ENCODE measurements at places on chromosomes 1 and 21.

DNA sequence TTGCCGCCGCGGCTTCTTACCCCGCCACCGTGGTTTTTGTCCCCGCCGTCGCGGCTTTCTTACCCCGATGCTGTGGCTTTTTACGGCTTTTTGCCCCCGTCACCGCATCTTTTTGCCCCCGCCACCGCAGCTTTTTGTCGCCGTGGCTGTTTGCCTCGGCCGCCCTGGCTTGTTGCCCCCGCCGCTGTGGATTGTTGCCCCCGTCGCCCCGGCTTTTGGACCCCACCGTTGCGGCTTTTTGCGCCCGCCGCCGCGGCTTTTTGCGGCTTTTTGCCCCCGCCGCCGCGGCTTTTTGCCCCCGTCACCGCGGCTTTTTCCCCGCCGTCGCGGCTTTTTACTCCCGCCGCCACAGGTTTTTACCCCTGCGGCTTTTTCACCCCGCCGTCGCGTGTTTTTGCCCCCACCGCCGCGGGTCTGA lies 3934.3 kb downstream of the SRGAP2C start:
- DNase-seq, result no peak

- no peak for DNase-seq
Measured at GRCh38 chr1:220339581-220339980, 67.3 kb upstream of the RAB3GAP2 start.

DNA sequence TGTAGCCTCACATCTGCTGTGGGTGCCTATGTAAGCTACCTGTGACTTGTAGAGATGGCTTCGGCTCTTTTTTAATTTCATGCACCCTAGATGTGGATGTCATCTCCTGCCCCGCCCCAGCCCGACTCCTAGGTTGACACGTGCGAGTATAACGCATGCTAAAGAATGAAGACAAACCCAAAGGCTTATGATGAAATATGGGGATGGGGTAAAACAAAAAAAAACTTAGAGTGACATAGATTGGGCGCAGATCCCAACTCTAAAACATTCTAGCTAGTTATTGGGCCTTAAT lies 613 bp upstream of the ERO1B start:
- no peak for DNase-seq

GRCh38 chr1:77355010-77355409 lies 73.2 kb downstream of the AK5 start:
- no peak for DNase-seq

DNA sequence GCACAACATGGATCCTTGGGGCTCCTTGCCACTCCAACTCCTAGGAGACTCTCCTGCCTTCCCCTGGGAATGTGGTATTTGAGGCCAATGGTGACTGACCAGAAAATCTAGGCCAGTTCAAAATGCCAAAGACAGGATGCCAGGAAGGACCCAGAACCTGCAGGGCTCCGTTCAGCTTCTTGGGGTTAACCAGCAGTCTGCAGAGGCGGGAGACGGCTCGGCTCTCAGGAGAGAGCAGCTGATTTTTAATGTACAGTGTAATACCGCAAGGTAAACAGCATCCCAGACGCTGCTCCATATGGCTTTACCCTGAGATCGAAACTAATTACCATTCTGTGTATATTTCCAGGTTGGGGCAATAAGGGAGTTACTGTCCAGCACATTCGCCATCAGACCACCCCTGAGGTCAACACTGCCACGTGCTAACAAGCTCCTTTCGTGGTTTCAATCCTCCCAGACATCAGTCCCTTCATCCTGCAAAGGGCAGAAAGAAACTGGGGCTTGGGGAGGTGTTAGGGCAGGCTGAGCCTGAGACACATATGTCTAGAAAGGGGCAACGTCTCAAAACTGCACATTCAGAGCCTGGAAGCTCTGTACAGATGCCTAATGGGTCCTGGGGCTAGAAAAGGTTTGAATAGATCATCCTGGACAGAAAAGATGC lies 16.7 kb downstream of the ITPKB start:
- no peak for DNase-seq

DNA sequence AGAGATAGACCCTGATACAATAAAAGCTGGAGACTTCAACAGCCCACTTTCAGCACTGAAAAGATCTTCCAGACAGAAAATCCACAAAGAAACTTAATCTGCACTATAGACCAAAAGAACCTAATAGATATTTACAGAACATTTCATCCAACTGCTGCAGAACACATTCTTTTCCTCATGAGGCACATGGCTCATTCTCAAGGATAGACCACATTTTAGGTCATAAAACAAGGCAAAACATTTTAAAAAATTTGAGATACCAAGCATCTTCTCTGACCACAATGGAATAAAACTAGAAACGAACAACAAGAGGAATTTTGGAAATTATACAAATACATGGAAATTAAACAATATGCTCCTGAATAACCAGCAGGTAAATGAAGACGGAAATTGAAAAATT lies 15.0 kb upstream of the IL20 start:
- no peak for DNase-seq

- no peak for DNase-seq
Measured at GRCh38 chr21:45937721-45938452, 43.7 kb upstream of the COL6A1 start.

DNA sequence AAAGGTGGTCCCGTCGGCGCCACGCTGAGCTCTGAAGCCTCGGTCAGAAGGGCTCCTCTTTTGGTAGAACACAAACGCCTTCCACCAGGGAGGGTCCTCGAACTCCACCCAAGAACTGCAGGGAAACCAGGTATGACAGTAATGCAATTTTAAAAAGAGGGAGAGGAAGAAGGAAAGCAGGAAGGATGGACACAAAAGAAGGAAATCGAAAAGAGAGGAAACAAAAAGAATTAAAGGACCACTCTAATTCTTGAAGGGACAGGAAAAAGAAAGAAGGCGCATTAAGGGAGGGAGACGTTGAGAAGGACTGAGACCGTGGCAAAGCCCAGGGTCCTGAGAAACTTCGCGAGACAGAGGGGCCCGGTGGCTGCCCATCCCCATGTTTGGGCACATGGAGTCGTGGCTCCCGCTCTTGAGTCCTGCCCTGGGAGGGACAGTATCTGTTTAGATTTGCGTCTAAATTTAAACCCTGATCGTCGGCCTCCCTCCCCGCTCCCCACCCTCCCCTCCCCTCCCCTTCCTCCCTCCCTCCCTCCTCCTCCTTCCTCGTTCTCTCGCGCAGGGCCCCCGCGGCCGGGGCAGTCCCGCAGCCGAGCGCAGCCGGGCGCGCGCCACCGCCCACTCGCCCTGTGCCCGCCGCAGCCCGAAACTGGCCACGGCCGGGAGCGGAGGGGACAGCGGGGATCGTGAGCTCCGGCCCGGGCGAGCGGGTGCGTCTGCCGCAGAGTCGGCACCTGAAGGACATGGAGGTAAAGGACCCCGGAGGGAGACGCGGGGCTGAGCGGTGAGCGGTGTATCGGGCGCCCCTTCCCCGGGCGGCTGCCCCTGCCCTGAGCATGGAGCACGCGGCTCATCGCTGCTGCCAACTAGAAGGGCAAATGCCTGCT lies at the start of gene RCSD1:
Gene RCSD1 (plus strand): TSS at position 552 of the 887 bp plus-strand sequence. CDS start 192 bp downstream, at position 744.
- DNase-seq, result no peak

DNA sequence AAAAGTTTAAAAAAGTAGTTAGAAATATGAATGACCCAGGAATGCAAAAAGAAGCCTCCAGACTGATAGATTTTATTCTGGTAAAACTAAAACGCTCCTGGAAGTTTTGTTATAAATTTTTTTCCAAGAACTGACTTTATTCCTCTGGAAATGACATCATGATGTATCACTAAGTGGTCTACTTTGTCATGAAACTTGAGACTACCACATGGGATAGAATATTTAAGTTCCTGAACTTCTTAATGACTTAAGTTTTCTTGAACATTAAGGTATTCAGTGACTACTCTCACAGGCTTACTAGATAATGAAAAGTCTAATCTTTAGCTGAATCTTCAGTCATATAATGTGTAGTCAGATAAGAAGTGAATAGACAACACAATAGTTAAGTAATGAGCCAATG lies 842.2 kb downstream of the USP25 start:
- no peak for DNase-seq

DNA sequence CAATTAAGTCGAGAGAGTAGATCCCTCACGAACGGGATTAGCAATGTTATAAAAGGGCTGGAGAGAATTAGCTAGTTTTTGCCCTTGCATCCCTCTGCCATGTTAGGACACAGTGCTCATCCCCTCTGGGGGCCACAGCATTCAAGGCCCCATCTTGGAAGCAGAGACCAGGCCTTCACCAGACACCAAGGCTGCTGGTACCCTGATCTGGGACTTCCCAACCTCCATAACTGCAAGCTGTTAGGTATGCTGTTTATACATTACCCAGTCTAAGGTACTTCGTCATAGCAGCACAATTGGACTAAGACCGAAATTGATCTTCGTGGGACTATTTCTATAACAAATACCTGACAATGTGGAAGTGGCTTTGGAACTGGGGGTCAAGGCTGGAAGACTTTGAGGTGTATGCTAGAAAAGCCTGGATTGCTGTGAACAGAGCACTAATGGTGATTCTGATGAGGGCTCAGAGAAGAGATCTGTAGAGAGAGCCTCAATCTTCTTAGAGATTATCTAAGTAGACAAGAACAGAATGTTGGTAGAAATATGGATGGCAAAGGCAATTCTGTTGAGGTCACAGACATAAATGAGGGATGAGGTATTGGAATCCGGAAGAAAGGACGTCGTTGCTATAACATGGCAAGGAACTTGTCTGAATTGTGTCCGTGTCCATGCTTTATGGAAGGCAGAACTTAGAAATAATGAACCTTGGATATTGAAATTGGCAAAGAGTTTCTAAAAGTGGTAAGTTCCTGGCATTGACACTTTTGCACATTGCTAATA lies 83.8 kb upstream of the KIF26B start:
- DNase-seq, result no peak

DNA sequence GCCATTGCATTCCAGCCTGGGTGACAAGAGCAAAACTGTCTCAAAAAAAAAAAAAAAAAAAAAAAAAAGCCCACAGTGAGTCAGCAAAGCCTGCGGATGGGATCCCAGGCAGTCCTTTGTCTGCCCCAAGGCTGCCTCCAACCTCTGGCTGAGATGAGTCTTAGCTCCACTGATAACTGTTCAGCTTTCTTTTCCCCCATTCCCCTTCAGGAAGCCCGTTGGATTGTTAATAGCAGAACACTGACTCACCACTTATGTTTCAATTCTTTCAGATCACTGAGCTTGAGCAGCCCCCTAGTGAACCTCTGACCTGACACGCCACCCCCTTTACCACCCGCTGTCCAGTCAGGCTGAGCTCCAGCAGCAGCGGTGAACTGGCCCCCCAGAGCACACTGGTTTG lies 57.5 kb downstream of the ERG start:
- DNase-seq, result no peak

DNA sequence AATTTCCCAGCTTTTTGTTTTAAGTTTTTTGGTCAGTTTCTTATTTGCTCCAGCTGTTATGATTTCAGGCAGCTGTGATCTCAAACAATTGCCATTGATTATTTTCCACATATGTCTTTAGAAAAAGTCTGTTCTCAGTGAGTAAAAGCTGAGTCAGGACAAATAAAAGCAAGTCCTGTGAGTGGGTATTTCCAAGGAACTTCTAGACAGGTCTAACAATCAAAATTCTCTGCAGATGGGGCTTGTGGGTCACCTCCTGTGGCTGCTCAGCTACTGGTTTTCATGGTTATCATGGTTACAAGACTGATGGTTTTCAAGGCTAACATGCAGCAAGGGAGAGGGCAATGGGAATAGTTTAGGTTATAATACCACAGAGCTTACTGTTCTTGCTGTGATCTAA lies 585.7 kb downstream of the LMO4 start:
- no peak for DNase-seq

- no peak for DNase-seq
Measured at GRCh38 chr1:16178596-16179497, 23.0 kb upstream of the EPHA2 start.
